ENCODE measurements at places on chromosomes 4 and X. TPM values are rescaled to one million over a fixed set of nuclear protein-coding genes. Genes with fewer than 3 reads are reported as not detected.

GRCh38 chr4:184384810-184385557 lies 89.4 kb downstream of the IRF2 start:
- no peak for DNase-seq

GRCh38 chrX:87679849-87680248 lies 162.2 kb downstream of the KLHL4 start:
- DNase-seq, result no peak

GRCh38 chr4:186534056-186534455 lies 21.3 kb downstream of the MTNR1A start:
- DNase-seq, result no peak

GRCh38 chr4:169327951-169328350 lies 57.2 kb upstream of the SH3RF1 start:
- DNase-seq, result no peak

DNA sequence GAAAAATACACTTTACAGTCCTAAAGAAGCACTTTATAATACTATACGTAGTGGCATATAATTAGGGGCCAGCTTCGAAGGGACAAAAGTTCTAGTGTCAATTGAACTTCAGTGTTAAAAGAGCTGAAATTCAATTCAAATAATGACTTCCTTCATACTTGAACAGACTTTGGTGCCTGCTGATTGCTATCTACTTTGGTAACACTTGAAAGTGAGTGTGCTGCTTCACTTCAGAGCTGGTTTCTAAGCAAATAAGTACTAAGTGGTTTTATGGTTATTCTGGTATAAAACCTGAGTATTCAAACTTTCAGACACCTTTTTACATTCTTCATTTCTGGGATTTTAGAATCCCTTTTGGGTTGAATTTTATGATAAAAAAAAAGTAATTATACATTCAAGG lies 107.0 kb downstream of the SLC4A4 start:
- DNase-seq, result no peak

DNA sequence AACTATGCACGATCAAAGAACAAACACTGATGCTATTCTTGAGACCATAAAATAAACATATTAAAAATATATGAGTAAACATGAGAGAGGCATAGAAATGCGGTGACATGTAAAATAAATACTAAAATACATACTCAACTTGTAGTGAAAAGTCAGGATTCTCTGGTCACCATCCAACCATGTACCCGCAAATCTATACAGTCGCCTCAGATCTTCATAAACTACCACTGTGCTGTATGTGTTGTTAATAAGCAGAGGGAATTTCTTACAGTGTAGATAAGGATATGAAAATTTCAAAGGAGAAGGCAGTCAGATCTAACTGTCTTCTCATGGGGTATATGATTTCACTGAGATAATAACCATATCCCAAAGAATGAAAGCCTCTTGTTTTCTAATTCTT lies 67.8 kb upstream of the FAM47B start:
- no peak for DNase-seq

DNA sequence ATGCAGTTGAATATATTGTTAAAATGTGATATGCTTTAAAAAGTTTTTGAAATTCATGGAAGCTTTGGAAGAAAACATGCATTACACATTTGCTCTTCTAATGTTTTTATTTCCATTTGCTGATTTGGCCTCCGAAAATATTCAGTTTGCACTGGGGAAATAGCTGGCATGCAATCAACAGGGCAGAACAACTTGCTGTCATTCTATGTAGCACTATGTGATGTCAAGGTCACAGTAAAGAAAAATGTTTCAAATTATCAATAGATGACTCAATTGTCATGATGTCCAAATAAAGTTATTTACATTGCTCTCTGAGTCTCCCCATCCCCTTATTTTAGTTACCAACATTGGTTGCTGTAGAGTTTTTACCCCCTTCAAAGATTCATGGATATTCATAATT lies 119.2 kb downstream of the TLL1 start:
- no peak for DNase-seq

DNA sequence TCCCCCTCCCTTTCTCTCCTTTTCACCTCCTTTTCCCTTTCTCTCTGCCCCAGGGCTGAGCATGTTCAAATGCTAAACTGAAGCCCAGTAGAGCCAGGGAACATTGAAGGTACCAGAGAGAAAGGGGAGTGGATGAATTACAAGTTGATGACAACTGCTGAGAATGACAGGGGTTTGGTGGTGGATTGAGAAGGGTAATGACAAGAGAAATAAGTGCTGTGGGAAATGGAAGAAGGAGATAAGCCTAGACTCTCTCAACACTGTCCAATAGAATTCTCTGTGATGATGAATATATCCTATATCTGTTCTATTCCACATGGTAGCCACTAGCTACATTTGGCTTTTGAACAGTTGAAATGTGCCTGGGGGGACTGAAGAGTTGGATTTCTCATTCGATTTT lies 154.5 kb downstream of the TMEM164 start:
- DNase-seq, result no peak

- peak; percentile 61 for DNase-seq
Observed at GRCh38 chr4:7757501-7758471, 181.9 kb downstream of the AFAP1 start.

The USP17L26 gene
- not detected for polyA plus RNA-seq

The INTU gene
- polyA plus RNA-seq, result 24.6 TPM
